Glutamatergic neuron (in vitro differentiated cells): ENCODE measurements at places on chromosomes 5 and 9. TPM values are rescaled to one million over a fixed set of nuclear protein-coding genes. Genes with fewer than 3 reads are reported as not detected.

OR13C5 gene
- total RNA-seq = not detected

SLC6A18 gene
- not detected for total RNA-seq

SPINK13 gene
- total RNA-seq = not detected

PCSK5 gene
- 9.6 TPM for total RNA-seq

DNA sequence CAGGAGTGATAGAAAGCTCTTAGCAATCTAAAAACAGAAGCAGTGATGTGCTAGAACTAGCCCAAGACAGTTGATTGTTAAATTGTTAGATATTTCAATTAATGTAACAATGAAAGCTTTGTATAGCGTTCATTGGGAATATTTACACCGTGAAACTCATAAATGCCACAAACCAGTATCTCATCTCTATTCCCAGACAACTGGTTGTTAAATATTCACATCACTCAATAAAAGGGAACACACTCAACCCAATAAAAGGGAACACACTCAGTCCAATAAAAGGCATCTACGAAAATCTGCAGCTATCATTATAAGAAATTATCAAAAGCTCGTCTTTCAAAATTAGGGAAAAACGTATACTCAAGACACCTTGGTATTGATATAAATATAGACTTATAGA, 270.9 kb downstream of the CYLC2 start:
- DNase-seq = no peak
- H3K4me1 ChIP-seq = no peaks in the 10 kb centered on the region
- no peaks in the 10 kb centered on the region for H3K36me3 ChIP-seq
- no peak overlapping the region for H3K4me3 ChIP-seq

DNA sequence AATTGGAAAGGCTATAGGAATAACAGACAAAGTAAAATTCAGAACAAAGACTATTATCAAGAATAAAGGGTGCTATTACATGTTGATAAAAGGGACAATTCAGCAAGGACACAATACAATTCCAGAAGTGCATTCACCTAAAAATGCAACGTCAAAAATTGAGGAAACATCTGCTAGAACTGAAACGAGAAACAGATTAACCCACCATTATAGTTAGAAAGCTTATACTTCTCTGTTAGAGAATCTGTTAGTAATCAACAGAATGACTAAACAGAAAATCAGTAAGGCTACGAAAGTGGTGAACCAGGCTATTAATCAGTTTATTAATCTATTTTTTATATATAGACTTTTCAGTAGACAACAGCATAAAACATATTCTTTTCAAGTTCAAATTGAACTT, 14.8 kb downstream of the FCN1 start:
- H3K27me3 ChIP-seq = no peaks in the 10 kb centered on the region
- H3K36me3 ChIP-seq = peaks cover 13% of the 10 kb centered on the region
- no peak overlapping the region for H3K4me3 ChIP-seq
- DNase-seq = no peak
- no peak overlapping the region for H3K27ac ChIP-seq
- no peaks in the 10 kb centered on the region for H3K4me1 ChIP-seq

GRCh38 chr9:28718226-28718625, 1144.9 kb upstream of the C9orf72 start:
- no peaks in the 10 kb centered on the region for H3K27me3 ChIP-seq
- no peak overlapping the region for H3K27ac ChIP-seq
- no peaks in the 10 kb centered on the region for H3K36me3 ChIP-seq
- no peaks in the 10 kb centered on the region for H3K4me1 ChIP-seq
- no peak for DNase-seq

DNA sequence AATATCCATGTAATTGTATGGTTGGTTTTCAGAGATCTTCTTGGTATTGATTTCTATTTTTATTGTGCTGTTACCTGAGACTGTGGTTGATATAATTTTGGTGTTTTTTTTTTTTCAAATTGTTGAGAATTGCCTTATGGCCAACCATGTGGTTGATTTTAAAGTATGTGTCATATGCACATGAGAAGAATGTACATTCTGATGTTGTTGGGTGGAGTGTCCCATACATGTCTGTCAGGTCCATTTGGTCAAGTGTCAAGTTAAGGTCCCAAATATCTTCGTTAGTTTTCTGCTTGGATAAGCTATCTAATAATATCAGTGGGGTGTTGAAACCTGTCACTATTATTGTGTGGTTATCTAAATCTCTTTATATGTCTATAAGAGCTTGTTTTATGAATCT, 160.0 kb upstream of the ITGA1 start:
- H3K36me3 ChIP-seq = no peaks in the 10 kb centered on the region
- no peaks in the 10 kb centered on the region for H3K4me1 ChIP-seq
- no peak for DNase-seq
- no peaks in the 10 kb centered on the region for H3K27me3 ChIP-seq
